Activated CD8-positive, alpha-beta memory T cell treated with anti-CD3 and anti-CD28 coated beads for 48 hours (primary cell): ENCODE measurements at places on chromosomes 16 and 17.

DNA sequence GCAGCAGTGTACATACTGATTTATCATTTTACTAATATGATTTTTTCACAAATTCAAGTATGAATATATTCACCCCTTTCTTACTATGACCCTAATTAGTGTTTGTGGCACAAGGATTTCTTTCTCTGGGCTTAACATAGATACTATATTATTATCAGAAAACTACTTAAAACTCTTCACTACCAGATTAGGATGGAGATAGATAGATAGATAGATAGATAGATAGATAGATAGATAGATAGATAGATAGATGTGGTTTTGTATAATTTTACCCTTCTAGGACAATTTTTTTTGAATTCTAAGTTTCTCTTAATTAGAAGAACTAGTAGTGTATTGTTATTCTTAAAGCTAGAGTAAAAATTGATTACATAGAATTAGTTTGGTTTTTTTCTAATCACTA, 49.6 kb downstream of the VMP1 start:
- DNase-seq = no peak

GRCh38 chr17:18006495-18007239, 32.3 kb downstream of the ATPAF2 start:
- DNase-seq = no peak

GRCh38 chr16:21167929-21168602, 9.6 kb downstream of the LDAF1 start:
- no peak for DNase-seq

DNA sequence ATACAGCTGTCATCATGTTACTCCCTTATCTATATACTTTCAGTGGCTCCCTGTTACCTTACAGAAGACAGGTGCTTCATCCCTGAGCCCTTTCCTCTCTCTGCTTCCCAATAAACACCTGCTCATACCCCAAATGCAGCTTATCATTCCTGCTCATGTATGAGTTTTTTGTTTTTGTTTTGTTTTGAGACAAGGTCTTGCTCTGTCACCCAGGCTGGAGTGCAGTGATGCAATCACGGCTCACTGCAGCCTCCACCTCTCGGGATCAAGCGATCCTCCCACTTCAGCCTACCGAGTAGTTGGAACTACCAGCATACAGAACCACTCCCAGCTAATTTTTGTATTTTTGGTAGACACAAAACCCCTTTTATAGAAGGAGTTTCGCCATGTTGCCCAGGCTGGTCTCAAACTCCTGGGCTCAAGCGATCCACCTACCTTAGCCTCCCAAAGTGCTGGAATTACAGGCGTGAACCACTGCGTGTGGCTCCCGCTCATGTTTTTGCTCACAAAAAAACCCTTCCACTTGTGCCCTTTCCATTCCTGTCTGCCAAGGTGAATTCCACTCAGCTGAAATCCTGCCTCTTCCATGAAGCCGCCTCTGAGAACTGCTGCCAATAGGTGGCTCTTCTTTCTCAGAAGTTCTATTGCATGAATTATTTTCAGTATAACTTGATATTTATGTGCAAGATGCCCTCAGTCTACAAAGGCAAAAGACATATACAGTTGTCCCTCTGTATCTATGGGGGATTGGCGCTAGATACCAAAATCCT, 7.9 kb upstream of the RNF157 start:
- no peak for DNase-seq

DNA sequence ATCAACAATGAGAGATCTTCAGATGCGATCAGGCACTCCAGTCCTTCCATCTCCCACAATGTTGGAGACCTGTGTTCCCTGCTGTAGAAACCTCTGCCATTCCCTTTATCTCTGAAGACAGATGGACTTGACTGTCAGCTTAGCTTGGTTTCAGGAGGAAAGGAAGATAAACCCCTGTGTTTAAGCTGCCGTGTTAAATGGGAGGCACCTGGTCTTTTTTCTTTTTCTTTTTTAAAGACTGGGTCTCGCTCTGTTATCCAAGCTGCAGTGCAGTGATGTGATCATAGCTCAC, 63.1 kb downstream of the USP22 start:
- DNase-seq = no peak

GRCh38 chr17:8146381-8147140, 5.6 kb downstream of the PER1 start:
- no peak for DNase-seq

GRCh38 chr17:49359990-49360795, 1.9 kb downstream of the ZNF652 start:
- DNase-seq = no peak

- no peak for DNase-seq
These were observed 269.4 kb downstream of the BCAS3 start for GRCh38 chr17:60947100-60947499.

DNA sequence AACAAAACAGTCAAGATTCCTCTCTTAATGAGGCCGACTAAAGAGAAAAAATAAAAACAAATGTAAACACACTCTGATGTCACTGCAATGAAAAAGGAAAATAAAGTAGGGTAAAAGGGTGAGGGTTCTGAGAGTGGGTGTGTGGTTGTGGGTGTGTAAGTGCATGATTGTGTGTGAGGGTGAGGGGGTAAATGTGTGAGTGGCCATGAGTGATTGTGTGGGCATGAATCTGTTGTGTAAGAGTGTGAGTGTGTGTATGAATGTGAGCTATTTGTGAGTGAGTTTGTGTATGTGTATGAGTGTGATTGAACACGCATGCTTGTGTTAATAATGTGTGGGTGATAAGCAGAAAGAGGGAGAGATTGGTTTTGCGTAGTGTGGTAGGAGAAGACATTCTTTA, 132.8 kb downstream of the CDH11 start:
- no peak for DNase-seq

GRCh38 chr17:76154292-76154691, 13.2 kb upstream of the FOXJ1 start:
- no peak for DNase-seq

DNA sequence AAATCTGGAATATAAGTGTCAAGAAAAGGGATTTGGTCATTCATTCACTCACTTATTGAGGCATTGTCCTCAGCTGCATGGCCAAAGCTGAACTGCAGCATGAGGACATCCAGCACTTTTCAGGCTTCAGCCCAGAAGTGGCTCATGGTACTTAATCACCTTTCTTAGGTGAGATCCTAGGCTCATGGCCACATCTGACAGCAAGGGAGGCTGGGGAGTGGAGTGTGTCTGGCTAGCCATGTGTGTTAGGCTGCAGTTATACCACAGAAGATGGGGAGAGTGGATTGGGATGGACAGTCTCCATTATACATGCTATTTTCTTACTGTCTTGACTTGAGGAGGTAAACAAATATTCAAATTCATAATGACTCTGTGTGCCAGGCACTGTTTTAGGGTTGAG, 68.8 kb downstream of the SHISA6 start:
- DNase-seq = no peak

DNA sequence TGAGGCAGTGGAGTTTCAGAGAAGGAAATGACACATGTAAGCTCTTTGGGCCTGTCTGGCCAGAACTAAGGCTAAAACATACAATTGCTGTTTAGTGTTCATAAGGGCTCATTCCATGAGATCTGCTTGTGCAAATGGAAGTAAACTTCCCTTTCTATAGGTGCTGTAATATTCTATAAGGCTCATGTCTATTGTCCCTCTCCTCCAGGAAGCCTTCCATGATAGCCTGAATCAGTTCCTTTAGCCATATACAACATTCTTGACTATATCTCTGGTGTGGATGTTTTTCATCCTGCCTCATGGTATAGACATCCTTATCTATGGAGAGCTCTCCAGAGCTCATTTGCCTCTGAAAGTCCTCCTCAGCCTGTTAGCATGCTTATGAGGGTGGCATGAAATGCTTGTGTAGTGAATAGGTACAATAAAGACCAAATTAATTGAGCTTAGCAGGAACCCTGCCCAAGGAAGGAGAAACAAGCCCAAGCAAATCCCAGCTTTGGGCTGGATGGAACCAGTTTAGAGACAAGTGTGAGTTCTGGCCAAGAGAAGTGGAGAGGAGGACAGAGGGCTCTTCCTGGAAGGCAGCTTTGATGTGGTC, 1.6 kb upstream of the ETV4 start:
- no peak for DNase-seq

GRCh38 chr17:63533433-63534077, 10.4 kb downstream of the KCNH6 start:
- no peak for DNase-seq

- DNase-seq = no peak
These were observed 19.0 kb downstream of the CENPX start for GRCh38 chr17:82003411-82004381.

DNA sequence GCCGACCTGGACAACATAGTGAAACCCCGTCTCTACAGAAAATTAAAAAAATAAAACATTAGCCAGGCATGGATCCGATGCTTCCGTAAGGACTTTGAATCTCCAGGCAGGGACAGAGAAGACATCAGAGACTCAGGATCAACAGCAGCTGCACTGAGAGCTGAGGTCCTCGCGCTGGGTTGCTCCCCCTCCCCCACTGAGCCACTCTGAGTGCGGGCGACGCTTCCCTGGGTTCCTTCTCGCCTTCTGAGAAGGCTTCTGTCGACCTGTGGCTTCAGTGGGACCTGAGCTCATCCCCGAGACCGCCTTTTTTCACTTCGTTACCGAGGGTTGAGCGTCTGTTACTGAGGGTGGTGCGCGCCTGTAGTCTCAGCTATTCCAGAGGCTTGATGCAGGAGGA, 20.4 kb downstream of the ACTG1 start:
- DNase-seq = no peak

- peak; percentile 18 for DNase-seq
These were observed 70.8 kb downstream of the XPO6 start for GRCh38 chr16:28140788-28141618.

GRCh38 chr16:84271866-84272265, 22.8 kb upstream of the WFDC1 start:
- DNase-seq = no peak
